ENCODE measurements at places on chromosomes 2 and 18.

- no peak for DNase-seq
Measured at GRCh38 chr2:727071-727470, 49.9 kb upstream of the TMEM18 start.

- DNase-seq = peak; percentile 68
Measured at GRCh38 chr18:9147440-9148202, 11.0 kb downstream of the ANKRD12 start.

- DNase-seq = no peak
Measured at GRCh38 chr2:180753809-180754761, 226.3 kb upstream of the UBE2E3 start.

- DNase-seq = no peak
Measured at GRCh38 chr2:170587922-170588321, 127.2 kb upstream of the SP5 start.

DNA sequence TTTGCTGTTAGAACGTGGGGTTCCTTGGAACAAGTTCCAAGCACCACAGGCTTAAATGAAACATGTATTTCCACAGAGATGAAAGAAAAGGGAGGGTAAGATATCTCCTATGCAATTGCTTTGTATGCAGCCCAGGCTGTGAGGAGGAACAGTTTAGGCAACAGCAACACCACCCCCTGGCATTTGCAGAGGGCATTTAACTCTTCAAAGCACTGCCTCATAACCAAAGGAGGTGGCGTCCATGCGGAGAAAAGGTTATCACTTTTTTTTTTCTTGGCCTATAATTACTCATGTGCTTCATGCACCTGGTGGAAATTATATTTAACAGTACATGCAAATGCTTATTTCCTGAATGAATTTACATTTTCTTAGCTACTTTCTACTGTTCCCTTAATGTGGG, 286.0 kb downstream of the LPIN1 start:
- no peak for DNase-seq

- no peak for DNase-seq
Measured at GRCh38 chr2:106053116-106053515, 141.0 kb downstream of the UXS1 start.

DNA sequence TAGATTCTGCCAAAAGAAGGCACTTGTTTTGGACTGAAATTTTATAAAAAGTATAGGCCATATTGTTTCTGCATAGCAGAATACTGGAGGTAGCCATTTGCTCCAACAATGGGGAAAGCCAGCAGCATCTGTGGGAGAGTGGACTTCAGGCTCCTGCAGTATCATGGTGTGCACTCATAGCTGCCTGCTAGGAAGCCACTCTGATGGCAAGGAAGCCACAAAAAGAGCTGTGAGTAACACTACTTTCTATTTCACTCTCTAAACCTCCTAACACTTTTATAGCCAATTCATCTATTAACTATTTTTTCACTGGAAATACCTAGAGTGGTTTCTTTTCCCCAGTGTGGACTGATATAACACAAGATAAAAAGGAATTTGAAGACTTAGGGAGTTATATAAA, 144.4 kb upstream of the KCNJ3 start:
- no peak for DNase-seq

Measured in T-helper 1 cell (primary cell).